Neural crest cell (in vitro differentiated cells): ENCODE measurements at places on chromosomes 11 and 22.

GRCh38 chr11:120108154-120108784 is 29.6 kb downstream of the TRIM29 start:
- DNase-seq = peak; percentile 85

- DNase-seq = no peak
Observed at GRCh38 chr11:123718063-123718462, 23.4 kb downstream of the ZNF202 start.

DNA sequence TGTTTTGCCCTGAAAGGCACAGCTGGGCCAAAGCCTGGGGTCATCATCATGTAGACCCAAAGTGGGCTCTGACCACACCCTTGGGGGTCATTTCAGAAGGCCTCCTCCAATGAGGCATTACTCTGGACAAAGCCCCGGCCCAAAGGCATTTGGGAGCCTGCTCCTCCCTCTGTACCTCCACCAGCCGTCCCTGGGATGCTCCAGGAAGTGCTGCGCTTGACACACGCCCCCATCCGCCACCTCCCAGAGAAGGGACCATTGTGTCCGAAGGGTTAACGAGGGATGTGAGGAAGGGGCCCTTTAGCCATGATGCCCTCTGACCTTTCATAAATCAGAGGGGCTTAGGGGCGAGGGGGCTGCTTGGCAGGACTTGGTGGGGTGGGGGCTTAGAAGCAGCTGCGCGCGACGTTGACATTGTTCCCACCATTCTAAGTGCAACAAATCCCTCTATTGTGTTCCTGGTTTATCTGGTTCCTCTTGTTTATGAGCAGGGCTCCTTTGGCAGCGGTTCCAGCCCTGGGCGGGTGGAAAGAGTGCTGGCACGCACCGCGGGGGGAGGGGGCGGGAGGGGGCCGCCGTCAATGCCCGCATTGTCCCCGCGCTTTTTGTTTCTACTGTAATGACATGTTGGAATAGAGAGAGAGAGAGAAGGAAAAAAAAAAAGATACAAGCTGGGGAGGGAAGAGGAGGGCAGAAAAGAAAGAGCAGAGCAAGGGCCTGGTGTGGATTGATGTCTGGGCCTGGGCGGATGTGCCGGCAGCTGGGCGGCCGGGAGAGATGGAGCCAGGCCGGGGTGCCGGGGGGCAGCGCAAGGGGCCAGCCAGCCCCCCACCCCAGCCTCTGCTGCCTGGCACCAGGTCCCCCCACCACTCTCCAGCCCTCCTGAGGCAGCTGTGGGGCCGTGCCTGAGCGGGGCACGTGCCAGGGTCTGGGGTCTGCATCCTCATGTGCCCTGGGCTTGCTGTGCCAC is 32.1 kb upstream of the SOX10 start:
- DNase-seq = peak; percentile 52

GRCh38 chr11:119808407-119809185 is 79.6 kb upstream of the NECTIN1 start:
- no peak for DNase-seq

- peak; percentile 48 for DNase-seq
Observed at GRCh38 chr22:22110548-22111266, 128.1 kb upstream of the TOP3B start.

DNA sequence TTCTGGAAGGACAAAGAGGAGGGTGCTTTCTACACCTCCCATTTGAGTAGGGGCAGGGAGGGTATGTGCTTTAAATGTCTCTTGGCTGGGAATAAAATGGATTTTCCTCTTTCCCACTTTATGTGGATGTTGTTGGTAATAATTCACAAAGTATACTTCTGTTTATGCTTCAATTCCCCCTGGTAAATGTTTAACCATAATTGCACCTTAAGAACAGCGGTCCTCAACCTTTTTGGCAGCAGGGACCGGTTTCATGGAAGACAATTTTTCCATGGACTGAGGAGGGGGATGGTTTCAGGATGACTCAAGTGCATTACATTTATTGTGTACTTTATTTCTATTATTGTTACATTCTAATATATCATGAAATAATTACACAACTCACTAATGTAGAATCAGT is 4.0 kb upstream of the TP53AIP1 start:
- DNase-seq = no peak

GRCh38 chr11:77619576-77620198 is 17.9 kb downstream of the CLNS1A start:
- peak; percentile 18 for DNase-seq

- DNase-seq = no peak
Observed at GRCh38 chr22:23796461-23796860, 9.7 kb downstream of the SMARCB1 start.

- DNase-seq = no peak
Observed at GRCh38 chr11:45432100-45432499, 146.0 kb upstream of the SYT13 start.

DNA sequence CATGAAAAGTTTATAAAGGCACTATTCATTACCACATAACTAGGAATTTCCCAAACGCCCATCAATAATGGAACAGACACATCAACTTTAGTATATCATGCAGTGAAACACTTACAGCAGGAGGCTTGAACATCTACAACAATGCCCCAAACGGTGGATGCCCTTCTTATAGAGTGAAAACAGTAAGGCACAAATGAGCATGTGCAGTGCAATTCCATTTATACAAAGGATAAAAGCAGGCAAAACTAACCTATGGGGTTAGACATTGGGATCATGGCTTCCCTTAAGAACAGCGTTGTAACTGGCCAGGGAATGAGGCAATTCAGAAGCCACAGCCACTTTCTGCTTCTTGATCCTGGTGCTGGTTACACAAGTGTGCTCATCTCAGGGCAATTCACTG is 1363.0 kb downstream of the TBC1D22A start:
- DNase-seq = no peak

GRCh38 chr22:42632096-42632495 is 8.3 kb downstream of the ATP5MGL start:
- DNase-seq = no peak

GRCh38 chr11:83092488-83093384 is 21.0 kb upstream of the RAB30 start:
- no peak for DNase-seq

DNA sequence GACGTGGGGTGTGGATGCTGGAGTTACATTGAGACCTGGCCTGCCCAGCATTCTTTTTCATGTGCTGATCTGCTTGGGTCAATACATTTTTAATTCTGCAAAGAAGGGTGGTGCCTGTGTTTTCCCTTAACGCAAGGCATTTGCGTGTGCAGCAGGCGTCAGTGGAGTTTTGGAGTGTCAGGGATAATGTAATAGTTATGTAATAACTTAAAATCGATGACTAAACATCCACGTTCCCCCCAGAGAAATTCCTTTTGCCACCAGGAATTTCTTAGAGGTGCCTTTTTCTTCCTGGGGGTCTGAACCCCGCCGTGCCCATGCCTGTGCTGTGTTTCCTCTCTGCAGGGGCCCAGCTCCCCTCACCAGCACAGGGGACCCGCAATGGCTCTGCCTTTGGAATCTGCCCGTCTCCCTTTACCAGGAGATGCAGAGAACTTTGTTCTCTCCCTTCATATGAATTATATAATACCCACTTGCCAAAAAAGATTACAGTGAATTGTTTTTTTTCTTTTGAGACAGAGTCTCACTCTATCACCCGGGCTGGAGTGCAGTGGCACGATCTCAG is 62.6 kb downstream of the TBC1D22A start:
- no peak for DNase-seq

DNA sequence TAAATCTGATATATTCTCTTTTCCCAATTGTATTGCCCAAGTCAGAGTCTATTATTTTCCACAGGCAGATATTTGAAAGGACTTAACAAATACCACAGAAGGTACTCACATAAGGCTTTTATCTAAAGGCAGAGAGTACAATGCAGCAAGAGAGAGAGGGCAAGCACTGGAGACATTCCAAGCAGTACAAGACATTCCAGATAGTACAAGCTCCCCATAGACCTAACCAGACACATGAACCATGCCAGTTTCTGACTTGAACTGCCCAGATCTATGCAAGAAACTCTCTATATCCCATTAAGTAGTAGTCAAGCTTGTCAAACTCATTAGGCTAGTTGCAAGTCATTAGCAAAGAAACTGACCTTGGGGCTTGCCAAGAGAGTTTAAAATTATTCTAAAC is 11.2 kb upstream of the MS4A6E start:
- DNase-seq = no peak

DNA sequence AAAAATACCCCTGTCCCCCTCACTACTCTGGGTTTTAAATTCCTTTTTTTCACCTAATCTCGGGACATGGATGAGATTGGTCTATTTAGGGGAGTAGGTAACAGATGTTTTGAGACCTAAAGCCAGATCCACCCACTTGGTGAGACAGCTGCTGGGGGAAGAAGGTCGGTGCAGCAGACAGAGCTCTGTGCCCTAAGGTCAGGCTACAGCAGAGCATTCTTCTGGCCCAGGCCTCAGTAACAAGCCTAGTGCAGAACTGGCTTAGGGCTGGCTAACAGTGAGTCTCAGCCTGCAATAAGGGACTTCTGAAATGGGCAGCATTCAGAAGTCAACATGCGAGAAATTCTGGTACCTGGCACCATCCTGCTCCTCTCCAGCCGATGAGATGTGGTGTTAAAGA is 444.9 kb upstream of the KIRREL3 start:
- DNase-seq = no peak

DNA sequence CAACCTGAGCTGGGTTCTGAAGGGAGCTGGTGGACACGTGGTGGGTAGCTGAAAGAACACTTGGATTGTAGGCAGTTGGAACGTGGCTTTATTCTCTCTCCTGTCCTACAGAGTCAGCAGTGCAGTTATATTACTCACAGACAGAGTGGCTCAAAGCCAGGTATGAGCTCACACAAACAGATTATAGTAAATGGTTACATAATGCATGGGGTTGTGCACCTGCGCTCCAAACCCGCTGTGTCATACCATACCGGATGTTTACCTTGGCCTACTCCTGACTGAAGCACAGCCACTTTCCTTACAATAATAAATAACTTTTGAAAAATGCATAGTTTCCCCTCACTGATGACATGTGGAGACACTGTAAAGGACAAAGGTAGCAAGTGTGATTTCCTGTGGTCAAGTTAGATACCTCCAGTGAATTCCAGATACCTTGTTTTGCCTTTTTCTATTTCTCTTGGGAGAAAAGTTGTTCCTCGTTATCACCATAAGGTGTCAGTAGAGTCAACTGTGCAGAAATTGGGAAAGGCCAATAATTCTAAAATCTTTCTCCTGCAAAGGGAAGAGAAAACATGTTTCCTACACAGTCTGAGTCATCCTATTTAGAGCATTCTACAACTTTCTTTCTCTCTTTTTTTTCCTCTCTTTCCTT is 13.5 kb downstream of the MS4A6A start:
- no peak for DNase-seq

GRCh38 chr11:119940401-119940976 is 197.4 kb downstream of the TRIM29 start:
- no peak for DNase-seq
